ENCODE measurements at places on chromosomes 16 and 17. TPM values are rescaled to one million over a fixed set of nuclear protein-coding genes. Genes with fewer than 3 reads are reported as not detected.

KRT28 gene
- total RNA-seq: not detected

TBC1D3K gene
- total RNA-seq: not detected

P2RX5 gene
- total RNA-seq: 23.5 TPM

ZNF469 gene
- total RNA-seq: 7.7 TPM

TMEM114 gene
- not detected for total RNA-seq

CCL5 gene
- total RNA-seq: 1.2 TPM

HEATR9 gene
- total RNA-seq: not detected

BAHCC1 gene
- total RNA-seq: 9.6 TPM

TBL3 gene
- 40.1 TPM for total RNA-seq

KLHL11 gene
- total RNA-seq: 2.3 TPM

OR4D1 gene
- total RNA-seq: not detected

KRTAP9-4 gene
- total RNA-seq: not detected

LRRC37A gene
- 0.79 TPM for total RNA-seq

SLC2A4 gene
- 0.57 TPM for total RNA-seq

MEIOB gene
- 1.3 TPM for total RNA-seq

TP53TG3C gene
- total RNA-seq: not detected

ABCA10 gene
- total RNA-seq: 0.07 TPM

CRHR1 gene
- 0.07 TPM for total RNA-seq

MYH11 gene
- 0.12 TPM for total RNA-seq
